ENCODE measurements at places on chromosomes 1 and 21.

GRCh38 chr1:55781944-55782482 lies 566.8 kb upstream of the USP24 start:
- DNase-seq, result no peak

- DNase-seq, result no peak
These were observed 5.0 kb downstream of the HSPG2 start for GRCh38 chr1:21932127-21932526.

DNA sequence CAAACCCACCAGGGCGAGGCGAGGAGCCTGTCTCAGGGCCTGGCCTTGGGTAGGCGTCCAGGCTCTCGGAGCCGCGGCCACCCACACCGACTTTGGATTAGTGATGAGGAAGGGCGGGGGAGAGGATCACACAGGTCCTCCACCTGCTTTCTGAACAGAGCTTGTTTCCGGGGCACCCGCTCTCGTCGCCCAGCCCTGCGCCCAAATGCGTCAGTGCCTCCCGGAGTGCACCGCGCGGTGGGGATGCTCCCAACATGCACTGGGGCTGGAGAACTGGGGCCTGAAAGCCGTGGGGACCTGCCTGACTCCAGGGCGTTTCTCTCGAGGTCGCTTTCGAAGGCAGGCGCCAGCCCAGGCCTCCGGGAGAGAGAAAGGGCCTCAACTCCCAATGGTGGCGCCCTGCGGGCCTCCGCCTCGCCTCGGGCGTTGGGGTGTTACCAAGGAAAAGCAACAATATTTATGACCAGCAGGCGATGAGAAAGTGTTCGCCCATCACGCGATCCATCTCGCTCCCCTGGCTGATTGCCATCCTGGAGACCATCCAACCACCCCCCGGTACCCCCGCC lies 8.9 kb upstream of the LHX8 start:
- DNase-seq, result no peak

- no peak for DNase-seq
These were observed 87.3 kb upstream of the TLR5 start for GRCh38 chr1:223230161-223230881.

- no peak for DNase-seq
These were observed 6.2 kb upstream of the EXTL1 start for GRCh38 chr1:26015358-26015757.

- no peak for DNase-seq
These were observed 34.5 kb downstream of the OR10R2 start for GRCh38 chr1:158506369-158506987.

DNA sequence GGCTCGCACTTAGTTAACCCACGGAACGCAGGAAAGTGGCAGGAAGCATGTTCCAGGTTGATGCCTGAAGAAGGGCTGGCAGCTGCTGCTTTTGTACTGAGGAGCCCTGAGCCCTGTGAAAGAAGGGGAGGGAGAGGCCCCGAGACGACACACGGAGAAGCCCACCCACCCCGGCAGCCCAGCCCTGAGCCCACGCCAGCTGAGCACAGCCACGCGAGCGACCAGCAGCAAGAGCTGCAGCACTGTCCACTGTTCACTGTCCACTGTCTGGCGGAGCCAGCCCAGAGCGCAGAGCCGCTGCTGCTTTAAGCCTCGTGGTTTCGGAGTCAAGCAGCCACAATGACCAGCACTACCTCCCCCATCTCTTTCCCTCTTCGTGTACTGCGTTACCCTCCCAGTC lies 5.3 kb downstream of the LRRC47 start:
- DNase-seq, result no peak

DNA sequence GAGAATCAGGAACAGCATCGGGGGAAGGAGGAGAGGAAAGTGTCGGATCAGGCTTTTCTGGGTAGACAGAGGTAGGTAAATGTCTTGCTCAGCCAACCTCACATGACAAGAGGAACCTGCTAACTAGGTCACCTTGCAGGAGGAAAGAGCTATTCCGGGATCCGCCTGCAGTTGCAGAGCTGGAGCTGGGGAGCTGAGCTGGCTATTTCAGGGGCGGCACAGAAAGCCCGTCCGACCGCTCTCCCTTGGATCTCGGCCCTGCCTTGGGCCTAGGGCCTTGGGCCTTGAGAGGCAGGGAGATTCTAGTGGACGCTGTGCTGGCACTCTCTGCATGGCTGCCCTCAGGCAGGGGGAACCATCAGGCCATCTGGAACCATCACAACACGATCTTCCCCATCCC lies 56.5 kb upstream of the CTPS1 start:
- DNase-seq, result no peak

DNA sequence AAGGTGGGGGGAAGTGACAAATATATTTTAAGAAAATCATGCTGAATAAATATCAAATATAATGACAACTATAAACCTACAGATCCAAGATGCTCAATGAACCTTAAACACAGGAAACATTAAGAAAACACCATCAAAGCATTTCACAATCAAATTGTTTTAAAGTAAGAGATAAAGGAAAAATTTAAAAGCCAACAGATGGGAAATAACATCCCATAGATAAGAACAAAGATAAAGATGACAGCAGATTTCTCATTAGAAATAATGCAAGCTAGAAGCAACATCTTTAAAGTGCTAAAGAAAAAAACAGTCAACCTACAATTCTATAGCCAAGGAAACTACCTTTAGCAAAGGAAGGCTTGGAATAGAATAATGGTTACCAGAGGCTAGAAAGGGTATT lies 17.8 kb downstream of the MCOLN3 start:
- DNase-seq, result no peak

DNA sequence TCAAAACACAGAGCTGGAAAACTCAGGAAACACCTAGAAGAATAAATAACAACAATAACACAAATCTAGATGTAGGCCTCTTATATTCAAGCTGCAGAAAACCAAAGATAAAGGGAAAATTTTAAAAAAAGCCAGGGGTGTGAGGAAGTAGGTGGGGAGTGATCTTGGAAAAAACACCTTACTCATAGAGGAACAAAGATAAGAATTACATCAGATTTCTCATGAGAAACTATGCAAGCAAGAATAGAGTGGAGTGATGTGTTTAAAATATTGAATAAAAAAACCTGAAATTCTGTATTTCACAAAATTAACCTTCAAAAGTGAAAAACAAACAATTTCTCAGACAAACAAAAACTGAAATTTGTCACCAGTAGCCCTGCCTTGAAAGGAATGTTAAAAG lies 265.5 kb upstream of the RGS18 start:
- no peak for DNase-seq

DNA sequence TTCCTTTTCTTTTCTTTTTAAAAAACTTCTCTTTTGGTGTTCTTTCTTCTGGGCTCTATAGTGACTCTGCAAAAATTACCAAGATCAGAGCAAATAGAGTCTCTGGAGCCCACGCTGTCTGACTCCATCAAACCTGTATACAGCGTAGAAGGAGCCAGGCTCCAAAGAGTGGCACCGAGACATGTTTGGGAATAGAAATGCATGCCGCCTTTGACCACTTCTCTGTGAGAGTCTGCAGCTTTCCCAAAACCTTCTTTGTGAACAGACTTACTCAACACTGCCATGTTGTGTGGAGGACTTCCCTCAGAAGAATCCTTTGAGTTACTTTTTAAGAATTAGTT lies 55.3 kb downstream of the GORAB start:
- DNase-seq, result no peak
